ENCODE measurements at places on chromosomes 2 and 18.

DNA sequence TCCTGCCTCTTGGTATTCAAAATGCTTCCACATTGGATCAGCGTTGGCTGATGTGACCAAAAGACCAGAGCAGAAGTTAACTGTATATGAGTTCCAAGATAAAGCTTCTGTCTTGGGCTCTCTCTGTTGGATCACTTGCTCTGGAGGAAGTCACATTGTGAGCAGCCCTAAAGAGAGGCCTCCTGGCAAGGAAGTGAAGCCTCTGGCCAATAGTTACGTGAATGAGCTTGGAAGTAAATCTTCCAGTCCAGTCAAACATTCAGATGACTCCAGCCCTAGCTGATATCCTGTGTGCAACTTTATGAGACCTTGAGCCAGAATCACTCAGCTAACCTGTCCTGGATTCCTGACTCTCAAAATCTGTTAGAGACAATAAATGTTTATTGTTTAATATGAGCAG, 67.7 kb upstream of the CDKL4 start:
- no peak for DNase-seq

DNA sequence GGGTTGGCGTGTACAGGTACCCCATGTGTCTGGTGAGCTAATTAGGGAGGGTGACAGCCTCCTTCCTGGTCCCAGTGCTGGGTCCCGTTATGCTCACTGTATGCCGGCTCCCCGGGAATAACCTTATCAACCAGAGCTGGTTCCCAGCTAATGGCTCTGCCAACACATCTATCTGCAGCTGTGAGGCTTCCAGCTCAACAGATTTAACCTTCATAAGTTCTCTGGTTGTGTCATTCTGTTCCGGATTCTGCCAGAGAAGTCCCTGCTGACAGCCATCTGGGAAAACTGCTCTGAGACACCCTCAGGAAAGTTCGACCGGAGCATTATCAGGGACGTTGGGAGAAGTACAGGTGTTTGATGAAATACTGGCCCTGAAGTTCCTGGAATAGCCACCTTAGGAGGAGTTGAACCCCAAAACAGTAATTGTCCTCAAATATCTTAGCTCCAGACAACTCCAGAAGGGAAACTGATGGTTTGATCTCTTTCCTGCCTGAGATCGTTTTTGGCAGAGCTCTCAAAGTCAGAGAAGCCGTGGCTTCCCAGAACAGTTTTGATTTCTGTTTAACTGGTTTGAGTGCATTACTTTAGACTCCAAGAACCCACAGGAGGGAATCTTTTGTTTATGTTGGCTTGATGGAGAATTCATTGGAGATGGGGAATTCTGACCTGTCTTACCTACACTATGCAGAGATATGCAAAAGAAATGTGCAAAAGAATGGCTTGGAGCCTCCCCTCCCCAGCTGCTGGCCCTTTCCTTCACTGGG, 39.4 kb upstream of the TXNDC2 start:
- no peak for DNase-seq

DNA sequence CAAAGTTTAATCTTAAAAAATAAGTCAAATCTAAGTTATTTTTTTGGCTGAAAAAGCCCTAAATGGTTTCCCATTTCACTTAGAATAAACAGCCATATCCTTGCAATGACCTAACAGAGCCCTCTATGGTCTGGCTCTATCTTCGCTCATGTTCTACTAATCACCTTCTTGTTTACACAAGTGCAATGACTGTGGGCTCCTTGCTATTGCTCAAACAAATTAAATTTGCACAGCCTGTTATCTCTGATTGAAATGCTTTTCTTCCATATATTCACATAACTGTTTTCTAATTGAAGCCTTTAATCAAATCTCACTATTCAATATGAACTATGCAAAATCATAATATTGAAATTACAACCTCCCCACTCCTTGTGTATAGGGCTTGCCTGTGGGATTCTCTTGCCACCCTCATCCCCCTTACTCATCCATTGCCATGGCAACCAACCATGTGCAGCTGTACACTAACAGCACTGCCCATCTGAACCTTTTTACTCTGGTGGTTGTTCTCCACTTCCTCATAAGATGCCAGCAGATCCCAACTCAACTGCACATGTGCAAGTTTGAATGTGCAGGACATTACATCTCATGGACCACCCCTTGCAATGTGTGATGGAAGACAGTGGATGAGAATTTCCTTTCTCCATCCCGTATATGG, 1083.2 kb downstream of the SOCS6 start:
- no peak for DNase-seq

GRCh38 chr2:11775384-11775783, 29.0 kb downstream of the LPIN1 start:
- DNase-seq = no peak

GRCh38 chr2:127428057-127428814, 10.0 kb downstream of the PROC start:
- DNase-seq = no peak

DNA sequence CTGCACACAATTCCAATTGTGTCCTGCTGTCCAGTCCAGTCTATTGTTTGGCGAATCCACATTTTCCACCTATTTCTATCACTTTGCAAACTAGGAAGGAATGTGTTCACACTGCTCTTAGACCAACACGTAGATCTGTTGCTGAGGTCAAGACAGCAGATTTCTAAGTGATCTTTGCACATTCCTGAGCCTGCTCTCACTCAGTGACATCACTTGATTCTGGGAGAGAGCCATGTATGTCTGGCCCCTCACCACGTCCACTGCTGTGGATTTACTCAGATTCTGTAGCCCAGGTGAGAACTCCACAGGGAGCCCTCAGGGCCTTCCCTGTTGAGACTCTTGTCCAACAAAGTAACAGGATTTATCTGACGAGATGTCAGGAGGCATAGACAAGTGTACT, 317.2 kb downstream of the TSN start:
- DNase-seq = no peak

DNA sequence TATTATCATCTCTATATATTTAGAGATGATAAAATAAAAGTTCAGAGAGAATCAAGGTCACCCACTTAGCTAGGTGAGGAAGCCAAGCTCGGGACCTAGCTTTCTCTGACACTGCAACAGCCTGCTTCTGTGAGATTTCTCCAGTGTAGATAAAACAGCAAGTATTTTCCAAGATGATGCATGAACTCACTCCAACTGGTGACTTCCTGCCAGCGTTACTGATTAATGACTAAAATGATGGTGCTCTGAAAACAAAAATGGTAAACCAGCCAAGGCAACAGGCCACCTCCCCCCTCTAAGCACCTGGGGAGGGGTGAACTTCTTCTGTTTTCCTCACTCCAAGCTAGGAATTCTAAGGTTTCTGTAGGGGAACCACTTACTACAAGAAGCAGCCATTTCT, 510.2 kb upstream of the ID2 start:
- DNase-seq = no peak

DNA sequence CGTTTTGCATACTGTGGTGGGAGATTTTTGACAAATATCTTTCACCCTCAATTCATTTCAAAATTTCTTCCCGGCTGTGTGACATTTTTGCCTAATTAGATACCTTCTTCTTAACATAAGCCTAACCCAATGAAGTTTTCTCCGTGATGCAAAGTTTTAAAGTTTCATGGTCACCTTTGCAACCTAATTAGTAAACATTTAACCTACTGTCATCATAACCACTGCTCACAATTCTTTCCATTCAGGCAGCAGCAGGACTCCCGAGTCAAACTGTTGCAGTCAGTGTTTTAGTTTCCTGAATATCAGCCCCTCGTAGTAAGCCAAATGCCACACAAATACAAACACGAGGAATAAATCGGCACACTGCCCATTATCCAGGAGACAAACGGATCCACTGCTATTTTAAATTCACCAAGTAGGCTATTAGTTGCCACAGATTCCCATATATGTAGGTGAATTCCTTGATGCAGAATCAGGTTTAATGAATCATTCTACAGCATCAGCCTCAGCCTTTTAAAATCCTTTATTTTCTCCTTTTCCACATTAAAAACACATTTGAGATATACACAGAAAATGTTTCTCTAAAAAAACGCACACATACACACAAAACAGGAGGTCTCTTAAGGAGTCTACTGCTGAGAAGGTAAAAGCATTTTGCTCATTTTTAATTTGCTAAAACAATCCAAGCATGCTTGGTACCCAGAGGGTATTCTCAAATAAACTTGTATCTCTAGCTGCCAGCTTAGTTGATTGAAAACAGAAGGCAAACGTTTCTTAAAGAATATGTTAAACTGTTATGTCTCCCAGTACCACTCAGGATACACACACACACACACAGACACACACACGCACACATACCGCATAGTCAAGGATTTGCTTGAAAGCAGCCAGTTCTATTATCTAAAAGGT, 106.5 kb upstream of the KCTD1 start:
- DNase-seq = no peak

DNA sequence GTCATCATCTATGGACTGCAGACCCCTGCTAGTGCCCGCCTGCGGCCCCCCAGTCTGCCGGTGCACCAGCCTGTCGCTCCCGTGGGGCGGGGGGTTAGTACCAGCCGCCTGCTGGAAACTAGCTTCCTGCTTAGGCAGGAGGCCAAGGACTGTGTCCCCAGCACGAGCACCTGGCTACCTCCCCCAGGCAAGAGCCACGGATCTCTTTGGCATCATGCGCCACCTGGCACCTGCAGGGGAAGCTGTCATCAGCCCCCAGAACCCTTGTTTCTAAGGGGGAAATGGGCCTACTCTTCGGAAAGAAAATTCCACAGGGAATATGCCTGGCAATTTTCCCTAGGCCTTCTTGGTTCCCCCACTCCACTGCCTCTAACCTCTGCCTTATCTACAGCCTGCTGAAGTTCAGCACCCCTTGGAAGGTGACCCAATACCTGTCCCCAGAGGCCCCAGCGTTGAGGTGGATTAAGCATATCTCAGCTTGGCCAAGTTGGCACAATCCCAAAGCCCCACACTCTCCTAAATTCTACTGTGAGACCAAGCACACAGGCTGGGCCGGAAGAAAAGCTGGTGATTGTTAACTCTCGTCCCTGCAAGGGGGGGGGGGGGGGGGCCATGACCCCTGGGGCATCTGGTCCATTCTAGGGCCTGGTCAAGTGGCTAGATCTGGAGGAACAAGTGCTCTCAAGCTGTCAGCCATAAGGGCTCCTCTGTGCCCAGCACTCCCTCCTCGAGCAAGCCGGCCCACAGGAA, 62.0 kb upstream of the POMC start:
- no peak for DNase-seq

- no peak for DNase-seq
These were observed 31.0 kb downstream of the ABCA12 start for GRCh38 chr2:215107216-215108056.

GRCh38 chr2:234330902-234331301, 166.0 kb downstream of the ARL4C start:
- no peak for DNase-seq

DNA sequence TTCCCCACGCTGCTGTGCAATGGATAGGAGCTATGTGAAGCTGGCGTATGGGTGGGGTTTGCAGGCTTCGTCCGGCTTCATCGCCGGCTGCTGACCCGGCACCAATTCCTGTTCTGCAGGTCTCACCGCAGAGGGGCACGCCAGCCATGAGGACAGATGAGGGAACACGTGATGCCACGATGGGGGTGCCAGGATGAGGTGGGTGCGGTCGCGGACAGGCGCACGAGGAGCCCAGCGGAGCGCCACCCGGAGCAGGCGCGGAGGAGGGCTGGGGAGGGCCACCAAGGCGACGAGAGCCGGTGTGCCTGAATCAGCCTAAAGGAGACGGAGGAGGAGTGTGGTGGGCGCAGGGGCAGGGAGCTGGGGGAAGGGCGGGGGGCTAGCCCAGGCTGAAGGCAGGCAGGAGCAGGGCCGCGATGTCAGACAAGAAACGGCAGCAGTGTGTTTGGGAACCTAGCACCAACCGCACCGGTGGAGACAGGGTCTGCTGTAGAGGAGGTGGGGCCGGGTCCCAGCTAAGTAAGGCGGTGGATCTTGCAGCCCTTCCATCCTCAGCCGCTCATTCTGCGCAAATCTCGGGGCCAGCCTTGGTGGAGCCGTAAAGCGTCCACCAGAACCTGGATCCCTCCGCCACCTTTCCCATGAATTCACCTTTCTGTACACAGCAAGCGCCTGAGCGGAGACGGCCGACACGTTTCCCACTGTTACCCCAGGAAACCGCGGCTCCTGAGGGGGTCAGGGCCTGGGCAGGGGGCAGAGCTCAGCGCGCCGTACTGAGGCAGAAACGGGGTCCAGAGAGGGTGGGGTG, 17.0 kb upstream of the CD8A start:
- no peak for DNase-seq

DNA sequence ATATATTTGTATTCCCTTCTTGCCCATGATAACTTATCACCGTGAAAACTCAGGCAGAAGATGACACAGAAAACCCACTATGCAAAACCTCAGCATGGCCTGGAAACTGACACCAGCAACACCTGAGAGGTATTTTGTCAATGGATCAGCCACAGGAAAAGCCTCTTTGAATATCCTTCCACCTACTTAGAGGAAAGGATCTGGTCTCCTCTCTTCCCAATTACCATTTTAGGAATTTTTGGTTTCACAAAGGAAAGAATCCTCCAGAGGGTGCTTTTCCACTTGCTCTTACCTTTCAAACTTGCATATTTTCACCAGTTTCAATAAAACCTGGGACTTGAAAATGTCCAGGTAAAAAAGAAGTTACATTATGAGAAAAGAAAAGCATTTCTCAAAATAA, 20.0 kb upstream of the MEIS1 start:
- no peak for DNase-seq

- DNase-seq = no peak
These were observed 97.7 kb downstream of the INO80D start for GRCh38 chr2:205988274-205988673.

GRCh38 chr2:207937823-207938222, 87.5 kb downstream of the PLEKHM3 start:
- DNase-seq = no peak

GRCh38 chr2:196696423-196697079, 57.0 kb downstream of the CCDC150 start:
- DNase-seq = no peak

DNA sequence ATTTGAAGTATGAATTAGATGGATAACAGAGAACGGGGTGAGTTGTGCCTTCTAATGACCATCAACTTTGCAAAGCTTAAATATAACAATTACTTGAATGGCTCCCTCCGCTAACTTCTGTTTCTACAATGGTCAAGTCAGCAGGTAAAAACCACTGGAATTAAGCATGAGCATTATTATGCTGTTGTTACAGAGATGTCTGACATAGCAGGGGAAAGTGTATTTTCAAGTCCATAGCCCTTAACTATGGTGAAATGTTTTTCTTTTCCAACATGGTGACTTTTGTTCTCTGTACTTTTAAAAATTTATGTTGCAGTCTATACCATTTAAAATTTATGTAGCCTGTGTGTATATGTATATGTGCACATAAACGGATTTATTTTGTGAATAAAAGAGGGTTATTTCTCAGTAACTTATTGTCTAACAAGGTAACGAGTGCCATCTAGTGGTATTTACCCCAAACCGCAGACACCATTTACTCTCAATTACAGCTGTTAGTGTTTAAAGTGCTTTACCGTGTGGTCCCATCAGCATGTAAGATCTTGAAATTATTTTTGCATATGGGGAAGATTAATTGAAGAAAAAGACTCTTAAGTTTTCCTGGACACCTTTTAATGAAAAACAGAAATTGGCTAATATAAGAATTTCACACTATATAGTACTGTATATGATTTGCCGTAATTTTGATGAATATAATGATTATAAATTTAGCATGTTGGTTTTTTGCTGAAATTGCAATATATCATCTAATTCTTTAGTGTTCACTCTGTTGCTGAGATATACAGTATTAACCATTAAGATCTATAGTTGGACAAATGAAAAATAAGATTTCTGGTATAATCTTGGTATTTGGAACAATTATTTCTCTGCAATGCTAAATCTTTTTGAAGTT, 78.2 kb downstream of the UBE2E3 start:
- DNase-seq = no peak

Data from activated T-helper 9 cell treated with anti-CD3 and anti-CD28 coated beads, Interleukin-2, amount 50 U/mL, for 16 hours (primary cell).